Activated B cell treated with CpG ODN at 0.5 μM for 24 hours (primary cell): ENCODE measurements at places on chromosomes 1 and 21. TPM values are rescaled to one million over a fixed set of nuclear protein-coding genes. Genes with fewer than 3 reads are reported as not detected.

Gene OSCP1
- 1.2 and 1.8 TPM in 2 replicates for total RNA-seq

Gene WASF2
- total RNA-seq = 136 and 137 TPM in 2 replicates

Gene DMRTA2
- not detected in 2 replicates for total RNA-seq

Gene SYCP1
- not detected in 2 replicates for total RNA-seq

Gene ACOT11
- 0.10 and 0.16 TPM in 2 replicates for total RNA-seq

Gene NSL1
- total RNA-seq = 34.4 and 44.5 TPM in 2 replicates

Gene PROX1
- 1.00 and 1.7 TPM in 2 replicates for total RNA-seq

Gene C8B
- not detected in 2 replicates for total RNA-seq

Gene CTH
- total RNA-seq = 4.3 TPM in 2 replicates

DNA sequence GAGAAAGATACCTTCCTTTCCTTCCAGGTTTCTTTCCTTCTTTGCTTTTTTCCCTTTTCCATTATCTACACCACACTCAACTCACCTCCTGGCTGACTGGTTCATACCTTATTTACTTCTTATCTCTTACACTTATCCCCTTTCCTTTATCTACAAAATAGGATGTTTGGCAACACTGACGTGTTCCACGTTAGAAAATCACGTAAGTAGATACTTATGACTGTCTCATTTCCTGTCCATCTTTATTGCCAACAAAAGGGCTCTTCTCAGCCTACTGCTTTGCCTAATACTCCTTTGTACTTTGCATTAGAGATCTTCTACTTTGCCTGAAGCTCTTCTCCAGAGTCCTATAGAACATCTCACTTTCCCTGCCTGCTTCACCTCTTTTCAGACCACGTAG lies 25.1 kb downstream of the SYNJ1 start:
- DNase-seq = no peak

DNA sequence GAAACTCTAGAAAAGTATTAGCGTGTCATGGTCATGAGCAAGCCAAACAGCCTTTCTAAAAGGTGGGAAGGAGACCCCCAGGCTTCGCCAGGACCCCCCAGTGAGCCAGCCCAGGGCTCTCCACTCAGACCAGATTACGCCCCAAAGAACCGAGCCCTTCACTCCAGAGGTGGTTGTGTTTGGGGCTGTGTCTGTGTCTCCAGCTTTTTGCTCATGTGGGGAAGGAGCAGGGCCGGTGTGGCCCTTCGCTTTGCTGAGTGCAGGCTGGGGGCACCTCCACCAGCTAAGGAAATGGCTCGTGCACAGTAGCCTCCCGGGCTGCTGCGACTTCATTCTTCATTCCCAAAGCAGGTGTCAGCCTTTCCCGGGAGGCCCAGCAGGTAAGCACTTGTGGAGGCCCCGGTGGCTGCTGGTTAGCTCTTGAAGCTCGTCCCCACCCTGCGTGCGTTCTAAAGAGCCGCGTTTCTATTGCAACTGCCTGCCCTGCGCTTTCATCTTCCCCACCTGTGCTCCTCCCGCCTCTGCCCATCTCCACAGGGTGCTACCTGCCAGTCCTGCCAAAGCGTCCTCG lies 531 bp downstream of the TSPEAR start:
- no peak for DNase-seq

DNA sequence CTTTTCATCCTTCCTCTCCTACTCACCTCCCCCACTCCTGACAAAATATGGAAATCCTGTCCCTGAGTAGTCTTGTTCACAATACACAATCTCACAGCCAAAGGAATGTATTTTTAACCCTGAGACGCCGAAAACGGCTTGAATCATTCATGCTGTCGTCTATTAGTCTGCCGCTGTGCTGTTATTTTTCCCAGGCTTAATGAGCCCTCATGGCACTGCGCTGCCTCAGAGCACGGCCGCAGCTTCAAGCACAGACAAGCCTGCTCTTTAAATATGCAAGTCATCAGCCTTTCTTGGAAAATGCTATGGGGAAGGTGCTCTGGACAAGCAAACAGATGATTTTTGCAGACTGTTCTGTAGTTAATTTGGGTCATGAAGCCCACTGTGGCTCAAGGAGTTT lies 302.7 kb downstream of the DISC1 start:
- DNase-seq = no peak

DNA sequence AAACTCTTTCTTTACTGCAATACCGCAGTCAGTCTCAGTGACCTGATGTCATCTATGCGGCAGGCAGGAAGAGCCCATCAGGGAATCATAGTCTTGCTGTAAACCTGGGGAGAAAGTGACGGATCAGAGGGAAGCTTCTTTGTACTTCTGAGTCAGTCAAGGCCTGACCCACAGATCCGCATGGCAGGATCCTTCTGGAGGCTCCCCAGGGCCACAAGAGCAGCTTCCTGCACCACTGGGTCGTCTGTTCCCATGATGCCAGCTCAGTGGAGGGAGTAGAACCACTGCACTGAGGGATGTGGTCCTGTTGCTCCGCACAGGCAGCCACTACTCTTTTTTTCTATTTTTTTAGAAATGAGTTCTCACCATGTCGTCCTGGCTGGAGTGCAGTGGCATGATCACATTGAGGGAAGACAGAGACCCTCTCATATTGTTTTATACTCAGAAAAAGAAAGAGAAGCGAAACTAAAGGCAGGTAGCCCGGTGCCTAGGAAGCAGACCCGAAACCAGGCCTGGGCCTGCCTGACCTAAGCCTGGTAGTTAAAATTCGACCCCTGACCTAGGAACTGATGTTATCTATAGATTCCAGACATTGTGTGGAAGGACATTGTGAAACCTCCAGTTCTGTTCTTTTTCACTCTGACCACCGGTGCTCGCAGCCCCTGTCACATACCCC lies 6.3 kb upstream of the ERVH48-1 start:
- DNase-seq = no peak

DNA sequence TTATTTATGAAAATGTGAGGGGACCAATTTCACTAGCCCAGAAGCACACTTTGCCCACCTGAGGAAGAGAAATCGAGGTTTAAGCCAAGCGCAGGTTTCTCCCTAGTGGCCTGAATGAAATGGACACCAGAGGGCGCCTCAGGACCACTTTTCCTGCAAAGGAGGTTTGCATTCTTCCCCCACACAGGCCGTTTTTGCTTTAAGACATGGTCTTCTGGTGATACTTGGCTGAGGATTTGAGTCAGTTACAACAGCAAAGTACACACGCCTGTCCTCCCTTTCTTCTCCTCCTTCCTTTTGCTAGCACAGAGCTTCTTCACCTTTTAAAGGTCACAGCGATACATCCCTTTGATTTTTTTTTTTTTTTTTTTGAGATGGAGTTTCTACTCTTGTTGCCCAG lies 5.4 kb downstream of the PLA2G2E start:
- peak; percentile 57 for DNase-seq

DNA sequence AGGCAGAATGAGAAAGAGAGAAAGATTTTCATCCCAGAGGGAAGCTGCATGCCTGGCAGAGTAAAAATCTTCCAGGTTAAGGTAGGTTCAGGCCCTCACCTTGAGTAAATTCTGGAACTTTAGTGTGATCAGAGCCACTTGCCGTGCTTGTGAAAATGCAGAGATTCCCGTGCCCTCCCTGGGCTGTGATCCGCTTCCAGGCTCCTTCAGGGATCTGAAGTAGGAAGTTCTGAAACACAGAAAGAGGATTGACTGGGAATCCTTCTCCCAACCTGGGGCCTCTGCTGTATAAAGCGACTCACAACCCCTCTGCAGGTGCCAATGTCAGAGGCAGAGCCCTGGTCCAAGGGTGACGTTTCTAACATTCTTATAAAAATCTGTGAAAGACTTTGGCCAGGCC lies 26.6 kb downstream of the NUAK2 start:
- DNase-seq = no peak

GRCh38 chr1:16922885-16923431 lies 1.2 kb downstream of the CROCC start:
- no peak for DNase-seq

DNA sequence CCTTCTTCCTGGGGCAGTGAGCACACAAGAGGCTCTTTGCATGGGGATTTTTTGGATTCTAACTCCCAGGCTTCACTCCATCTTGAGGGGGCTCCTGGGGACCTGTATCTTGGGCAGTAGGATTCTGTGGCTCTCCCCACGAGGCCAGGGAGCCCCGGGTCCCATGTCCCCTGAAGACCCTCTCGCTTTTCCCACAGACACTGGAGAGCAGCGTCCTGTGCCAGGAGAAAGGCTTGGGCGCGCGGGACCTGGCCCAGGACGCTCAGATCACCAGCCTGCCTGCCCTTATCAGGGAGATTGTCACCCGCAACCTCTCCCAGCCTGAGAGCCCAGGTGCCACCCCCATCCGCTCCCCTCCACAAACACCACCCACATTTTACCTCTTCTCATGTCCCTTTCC lies 735 bp downstream of the CROCC start:
- DNase-seq = no peak

DNA sequence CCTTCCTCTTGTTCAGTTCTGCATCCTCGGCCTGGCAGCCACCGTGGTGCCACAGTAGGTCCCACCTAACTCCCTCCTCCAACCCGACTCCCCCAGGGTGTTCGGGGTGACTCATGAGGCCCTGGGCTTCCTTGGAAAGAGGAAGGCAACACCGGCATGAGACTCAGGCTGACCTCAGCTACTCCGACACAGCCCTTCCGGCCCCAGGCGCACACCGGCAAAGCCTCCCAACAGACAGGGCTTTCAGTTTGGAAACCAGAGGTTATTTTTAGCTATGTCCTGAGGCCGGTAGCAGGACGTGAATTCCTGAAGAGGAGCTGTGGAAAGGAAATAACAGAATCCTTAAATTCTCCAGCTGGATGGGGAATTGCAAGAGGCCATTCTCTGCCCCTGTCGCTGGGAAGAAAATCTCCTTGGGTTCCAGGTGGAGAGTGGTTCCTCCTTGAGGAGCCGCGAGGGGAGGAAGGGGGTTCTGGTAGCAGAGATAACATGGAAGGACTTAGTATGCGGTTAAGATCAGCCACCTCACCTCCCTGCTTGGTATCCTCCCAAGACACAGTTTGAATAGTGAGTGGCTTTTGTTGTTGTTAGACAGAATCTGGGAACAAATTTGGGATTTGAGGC lies 24.4 kb downstream of the PLXNA2 start:
- no peak for DNase-seq

DNA sequence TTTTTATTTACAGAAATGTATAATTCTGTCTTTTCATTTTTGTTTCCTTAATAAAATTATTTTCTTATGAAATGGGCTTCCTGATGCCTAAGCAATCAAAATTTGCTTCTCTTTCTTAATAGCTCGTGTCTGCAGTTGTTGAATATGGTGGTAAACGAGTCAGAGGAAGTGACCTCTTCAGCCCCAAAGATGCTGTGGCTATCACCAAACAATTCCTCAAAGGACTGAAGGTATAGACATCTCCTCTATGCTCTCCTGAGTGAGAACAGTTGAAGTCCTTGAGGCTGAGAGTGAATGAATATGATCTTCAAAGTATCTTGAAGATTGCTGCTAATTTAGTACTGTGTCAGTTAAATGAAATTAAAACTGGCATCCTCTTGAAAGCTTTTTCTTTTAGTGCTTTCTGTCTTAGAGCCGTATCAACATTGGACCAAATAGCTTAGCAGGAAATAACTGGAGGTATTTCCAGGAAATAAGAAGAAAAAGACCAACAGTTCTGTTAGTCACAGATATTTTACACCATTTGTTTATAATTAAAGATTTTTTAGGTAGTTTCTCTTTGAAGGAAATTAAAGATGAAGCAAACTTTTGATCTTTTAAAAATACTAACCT lies 24.7 kb downstream of the VPS45 start:
- no peak for DNase-seq

DNA sequence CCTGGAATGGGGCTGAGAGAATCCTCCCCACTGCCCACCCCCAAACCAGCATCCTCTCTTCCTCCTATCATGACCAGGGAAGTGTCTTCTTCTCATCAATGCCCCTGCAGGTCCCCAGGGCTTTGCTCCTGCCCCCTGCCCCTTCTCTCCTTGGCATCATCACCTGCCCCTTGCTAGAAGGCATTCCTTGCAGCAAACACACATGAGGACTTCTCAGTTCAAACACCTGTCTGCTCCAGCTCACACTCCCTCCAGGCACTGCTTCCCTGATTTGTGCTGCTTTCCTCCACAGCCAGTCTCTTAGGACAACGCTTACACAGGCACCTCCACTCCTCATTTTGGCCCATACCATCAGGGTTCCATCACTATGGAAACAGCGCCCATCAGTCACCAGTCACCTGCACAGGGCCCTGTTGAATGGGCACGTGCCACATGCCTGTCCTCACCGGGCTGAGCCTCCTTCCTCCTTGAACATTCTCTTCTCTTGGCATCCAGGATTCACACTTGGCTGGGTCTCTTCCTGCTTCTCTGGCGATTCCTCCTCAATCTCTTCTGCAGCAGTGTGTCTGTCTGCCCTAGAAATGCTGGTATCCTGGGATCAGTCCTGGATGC lies 81.9 kb upstream of the EDN2 start:
- no peak for DNase-seq

DNA sequence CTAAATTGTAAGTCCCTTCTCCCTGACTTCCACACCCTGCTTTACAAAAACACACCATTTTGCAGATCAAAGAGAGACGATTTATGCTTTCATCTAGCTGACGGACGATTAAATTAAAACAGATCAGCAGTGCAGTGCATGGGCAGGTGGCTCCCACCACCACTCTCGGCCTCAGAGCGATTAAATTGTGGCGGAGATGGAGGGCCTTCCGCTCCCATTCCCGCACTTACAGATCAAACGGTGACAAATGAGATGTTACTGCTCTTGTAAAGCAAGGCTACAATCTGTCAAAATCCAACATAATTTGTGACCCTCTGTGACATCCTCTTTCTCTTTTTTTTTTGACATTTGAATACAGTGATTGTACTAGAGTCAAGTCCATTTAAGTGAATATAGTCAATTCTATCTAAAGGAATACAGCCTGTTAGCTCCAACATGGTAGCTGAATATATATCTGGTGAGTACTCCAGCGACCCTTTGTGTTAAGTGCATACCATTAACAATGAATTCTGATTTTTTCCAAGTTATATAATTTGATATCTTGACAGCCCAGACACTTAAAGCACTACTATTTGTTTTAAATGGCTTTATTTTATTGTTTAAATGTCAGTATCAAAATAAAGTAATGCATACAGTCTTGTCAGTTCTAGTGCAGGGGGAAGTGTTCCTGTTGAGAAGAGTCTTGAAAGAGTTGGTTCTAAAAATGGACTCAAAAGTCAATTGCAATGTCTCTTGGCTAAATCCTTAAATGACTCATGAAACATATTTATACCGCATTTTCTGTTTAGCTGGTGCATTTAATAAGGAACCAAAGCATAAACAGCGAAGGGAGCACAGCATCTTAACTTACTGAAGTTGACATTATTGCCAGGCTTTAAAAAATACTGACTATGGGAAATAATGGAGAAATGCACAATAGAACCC lies 109.0 kb downstream of the ESRRG start:
- DNase-seq = no peak

DNA sequence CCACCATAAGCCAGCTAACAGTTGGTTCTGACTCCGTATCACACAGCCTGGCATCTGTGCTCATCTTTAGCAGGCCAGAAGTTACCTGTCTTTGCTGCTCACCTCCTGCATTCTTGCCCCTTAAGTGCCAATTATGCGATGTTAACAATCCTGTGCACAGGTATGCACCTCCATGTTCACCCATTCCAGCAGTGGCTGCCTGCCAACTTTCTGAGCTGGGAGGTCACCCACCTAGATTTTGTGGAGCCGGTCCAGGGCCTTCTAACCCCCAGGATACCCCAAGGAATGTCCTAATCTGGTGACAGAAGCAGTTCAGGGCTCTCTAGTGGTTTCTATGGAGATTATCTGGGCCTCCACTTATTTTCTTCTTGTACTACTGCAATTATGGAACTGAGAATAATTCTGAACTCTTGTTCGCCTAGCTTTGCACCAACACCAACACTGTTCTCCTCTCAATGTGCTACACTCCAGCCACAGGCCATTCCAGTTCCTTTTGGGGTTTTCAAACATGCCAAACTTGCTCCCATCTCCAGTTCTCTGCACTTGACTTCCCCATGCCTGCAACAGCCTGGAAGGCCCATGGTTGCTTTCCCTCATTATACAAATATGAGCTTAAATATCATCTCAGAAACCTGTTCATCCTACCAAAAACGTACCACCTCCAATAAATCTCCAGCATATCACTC lies 9.0 kb downstream of the BCAR3 start:
- no peak for DNase-seq
